ENCODE measurements at places on chromosomes 3 and 15.
A peak's percentile ranks its signal among the peaks of the same experiment; 100 is the strongest.

DNA sequence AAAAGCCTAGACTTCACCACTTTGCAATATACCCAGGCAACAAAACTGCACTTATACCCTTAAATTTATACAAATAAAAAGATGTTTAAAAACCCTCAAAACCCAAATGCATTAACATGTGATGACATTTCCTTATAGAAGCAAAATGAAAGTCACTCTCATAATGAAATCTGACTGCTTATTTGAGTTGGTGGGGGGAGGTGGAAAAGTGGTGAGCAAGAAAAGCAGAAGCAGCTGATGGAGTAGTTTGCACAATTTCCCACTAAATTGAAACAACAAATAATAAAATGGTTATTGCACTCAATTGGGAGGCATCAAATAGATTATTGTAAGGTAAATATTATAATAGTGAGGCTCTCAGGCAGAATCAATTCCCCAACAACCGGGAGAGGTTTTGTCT, 54.0 kb upstream of the GADL1 start:
- DNase-seq: no peak

DNA sequence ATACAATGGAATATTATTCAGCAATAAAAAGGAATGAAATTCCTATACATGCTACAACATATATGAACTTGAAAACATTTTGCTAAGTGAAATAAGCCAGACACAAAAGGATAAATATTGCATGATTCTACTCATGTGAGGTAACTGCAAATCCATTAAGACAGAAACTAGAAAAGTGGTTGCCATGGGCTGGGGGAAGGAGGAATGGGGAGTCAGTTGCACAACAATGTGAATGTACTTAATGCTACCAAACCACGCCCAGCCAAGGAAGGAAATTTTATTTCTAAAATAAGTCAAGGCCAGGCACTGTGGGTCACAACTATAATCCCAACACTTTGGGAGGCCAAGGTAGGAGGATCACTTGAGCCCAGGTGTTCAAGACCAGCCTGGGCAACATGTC, 9.8 kb upstream of the GMPPB start:
- no peak for DNase-seq

GRCh38 chr3:104781112-104781511, 585.6 kb upstream of the ALCAM start:
- no peak for DNase-seq

DNA sequence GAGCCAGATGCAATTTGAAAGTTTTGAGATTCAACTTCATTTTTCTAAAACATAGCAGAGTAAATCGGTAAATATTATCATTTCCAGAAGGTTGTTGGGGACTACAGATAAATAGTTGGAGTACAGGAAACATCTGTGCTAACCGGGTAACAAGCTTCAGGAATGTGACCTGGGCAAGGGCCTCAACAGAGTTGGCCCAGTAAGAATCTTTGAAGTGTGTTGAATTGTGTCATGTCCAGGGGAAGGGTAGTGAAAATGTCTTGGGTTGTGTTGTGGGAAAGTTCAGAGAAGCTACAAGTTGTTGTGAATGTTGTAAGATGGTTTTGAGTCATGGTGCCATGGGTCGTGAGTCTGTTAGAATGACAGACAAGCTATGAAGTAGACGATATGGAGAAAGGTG, 35.7 kb downstream of the SQOR start:
- no peak for DNase-seq

DNA sequence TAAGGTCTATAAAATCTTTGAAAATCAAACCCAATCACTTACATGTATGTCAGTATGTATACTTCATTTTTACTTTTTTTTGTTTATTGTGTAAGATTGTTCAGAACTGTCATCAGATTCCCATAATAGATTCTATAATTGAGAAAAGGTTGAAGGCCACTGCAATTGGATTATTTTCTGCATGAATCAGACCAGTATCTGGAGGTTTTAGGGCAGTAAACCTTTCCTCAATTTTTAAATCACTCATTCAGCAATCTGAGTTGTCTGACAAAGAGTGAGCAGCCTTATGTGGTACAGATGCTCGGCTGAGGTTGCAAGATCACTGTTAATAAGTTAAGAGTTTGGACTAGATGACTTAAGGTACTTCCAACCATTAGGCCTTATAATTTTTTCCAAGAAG, 96.0 kb downstream of the TP63 start:
- no peak for DNase-seq

DNA sequence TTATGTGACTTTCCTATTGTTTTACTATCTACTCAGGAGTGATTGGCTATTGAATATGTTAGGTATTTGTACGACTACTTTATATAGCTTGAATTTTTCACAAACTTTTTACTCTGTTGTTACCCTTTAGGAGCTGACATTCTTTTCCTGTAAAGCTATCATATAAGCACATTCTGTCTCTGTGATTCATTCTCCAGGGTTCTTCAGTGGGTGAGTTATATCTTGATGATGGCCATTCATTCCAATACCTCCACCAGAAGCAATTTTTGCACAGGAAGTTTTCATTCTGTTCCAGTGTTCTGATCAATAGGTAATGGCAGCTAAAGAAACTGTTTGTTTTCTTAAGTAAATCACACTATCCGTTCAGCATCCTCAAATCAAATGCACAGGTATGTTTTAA, 10.1 kb upstream of the CAPN3 start:
- no peak for DNase-seq

DNA sequence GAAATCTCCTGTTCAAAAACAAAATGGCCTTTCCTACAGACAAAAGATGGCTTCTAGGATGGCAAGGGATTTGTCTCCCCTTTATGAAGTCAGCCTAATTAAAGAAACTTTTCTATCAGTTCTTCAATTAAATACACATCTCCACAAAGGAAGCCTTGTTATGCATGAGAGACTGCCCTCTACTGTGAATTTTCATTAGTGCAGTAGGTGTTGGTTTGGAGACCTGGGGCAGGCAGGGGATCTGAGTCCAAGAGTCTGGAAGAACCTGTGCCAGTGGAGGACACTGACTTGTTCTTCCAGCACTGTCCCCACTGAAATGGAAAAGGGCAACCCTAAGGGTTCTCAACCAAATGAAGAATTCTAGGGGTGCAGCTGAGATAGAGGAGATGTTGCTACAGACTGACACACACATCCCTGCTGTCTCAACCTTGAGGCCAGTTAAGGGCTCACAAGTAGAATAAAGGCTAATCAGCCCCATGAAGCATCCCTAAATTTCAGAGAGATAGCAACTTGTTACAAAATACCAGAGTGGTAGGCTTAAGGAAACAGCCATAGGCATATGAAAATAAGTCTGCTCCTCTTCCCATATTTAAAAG, 174.0 kb upstream of the PRICKLE2 start:
- no peak for DNase-seq

DNA sequence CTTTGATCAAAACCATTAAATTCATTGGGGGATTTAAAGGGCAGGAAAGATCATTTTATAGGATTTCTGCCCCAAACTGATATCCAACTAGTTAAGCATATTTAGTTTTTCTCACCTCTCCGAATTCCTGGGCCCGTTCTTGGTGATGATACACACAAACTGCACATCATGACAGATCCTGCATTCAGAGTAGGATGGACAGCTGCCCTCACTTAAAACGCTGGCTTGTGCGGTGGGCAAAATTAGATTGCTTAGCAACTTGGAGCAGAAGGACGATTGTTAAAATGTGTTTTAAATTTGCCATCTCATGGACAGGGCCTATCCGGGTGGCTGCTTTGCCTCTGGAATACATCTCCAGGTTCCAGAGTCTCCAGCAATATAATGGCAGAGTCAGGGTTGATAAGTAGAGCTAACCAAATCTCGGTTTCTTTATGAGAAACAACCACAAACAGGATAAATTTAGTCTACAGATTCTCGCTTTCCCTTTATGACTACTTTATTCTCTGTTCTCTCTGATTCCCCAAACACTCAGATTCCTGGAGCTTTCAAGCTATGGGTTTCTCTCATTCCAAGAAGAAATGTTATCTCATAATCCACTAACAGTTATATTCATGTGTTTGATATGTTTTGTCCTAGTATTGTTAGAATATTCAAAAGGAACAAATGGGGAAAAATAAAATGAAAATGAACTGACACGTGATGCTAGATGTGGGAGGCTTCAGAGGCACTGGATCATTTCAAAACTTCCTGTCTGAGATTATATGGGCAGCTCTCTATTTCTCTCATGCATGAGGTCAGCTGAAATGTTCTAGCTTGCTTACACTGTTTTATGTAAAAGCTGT, 1014.1 kb upstream of the SEMA6D start:
- no peak for DNase-seq

DNA sequence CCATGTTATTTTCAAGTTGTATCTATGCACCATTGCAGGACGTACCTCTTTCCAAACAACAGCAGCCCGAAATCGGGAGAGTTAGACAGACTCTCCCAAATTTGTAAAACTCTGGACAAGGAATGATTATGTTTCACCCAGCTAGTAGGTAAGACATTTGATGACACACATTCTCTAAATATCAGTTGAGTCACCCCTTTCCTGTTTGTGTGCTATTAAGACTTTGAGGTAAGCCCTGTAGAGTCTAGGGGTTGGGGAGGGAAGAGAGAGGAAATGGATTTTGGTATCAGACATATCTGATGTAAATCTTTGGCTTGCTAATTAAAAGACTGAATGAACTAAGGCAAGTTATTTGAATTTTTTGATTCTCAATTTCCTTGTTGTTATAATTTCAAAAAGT, 999.0 kb downstream of the TUSC7 start:
- DNase-seq: no peak

GRCh38 chr3:5122741-5123706, 932 bp downstream of the ARL8B start:
- DNase-seq: no peak

DNA sequence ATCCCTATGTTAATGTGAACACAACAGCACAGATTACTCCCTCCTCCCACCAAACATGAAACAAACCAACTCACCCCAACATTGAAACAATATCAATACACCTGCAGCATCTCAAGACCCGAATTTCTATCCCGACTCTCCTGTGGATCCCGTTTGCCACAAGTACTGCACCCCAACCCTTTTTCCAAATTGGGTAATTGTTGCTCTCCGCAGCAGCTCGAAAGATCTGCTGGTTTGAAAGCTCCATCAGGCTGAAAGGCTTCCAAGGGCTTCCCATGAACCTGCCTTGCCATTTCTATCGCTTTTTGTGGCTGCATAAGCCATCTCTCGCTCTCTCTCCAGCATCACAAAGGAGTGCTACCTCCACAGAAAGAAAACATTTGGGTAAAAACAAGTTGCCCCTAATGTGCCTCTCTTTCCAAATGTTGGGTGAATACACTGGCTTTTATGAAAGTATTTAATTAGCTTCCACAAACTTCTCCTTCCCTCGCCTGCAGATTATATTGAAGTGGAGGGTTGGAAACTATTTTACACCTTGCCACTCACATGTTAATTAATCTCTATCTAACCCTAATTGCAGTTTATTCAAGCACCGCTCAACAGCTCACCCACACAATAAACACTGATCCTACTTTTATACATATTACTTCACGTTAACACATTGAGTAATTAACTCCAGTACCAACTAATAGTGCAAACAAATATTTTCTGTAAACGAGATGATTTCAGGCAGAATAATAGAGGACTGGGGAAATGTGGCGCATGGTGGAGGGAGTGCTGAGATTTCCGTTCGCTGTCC, 2.5 kb upstream of the FEZF2 start:
- no peak for DNase-seq

GRCh38 chr15:33985287-33985686, 17.0 kb downstream of the CHRM5 start:
- no peak for DNase-seq

DNA sequence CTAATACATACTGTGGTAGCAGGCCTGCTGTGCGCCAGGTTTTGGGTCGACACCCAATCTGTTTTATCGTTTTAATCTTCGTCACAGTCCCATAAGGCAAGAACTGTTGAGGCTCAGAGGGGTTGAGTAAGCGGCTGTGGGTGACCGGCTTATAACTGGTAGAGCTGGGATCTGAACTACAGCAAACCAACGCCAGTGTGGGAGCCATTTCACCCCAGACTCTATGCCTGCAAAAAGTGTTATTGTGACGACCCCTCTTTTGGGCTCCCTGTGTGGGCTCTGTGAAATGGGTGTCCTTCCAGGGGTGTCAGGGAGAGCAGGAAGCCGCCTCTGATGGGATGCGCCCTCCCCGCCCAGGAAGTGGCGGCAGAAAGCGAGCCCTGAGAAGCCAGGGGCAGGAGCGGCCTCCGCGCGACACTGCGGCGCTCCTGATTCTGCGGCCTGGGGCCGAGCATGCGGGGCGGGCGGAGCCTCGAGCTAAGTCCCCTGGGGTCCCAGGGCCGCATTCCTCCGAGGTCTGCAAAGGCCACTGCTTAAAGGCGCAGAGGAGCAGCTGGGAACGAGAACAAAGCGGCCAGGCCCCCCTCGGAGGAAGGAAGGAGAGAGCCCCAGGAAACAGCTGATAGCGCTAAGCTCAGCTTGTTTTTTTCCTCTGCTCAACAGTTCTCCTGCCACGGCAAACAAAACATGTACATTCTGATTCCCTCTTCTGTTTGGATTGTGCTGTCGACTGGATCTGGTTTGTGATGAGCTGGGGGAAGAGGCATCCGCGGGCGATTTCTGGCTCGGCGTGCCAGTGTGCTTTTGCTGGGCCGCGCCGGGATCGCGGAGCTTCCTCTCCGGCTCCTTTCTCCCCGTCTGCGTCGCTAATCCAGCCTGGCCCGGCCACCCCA, 33.9 kb downstream of the GRK7 start:
- peak; percentile 31 for DNase-seq

- no peak for DNase-seq
Observed at GRCh38 chr15:37140531-37141058, 40.2 kb upstream of the MEIS2 start.

DNA sequence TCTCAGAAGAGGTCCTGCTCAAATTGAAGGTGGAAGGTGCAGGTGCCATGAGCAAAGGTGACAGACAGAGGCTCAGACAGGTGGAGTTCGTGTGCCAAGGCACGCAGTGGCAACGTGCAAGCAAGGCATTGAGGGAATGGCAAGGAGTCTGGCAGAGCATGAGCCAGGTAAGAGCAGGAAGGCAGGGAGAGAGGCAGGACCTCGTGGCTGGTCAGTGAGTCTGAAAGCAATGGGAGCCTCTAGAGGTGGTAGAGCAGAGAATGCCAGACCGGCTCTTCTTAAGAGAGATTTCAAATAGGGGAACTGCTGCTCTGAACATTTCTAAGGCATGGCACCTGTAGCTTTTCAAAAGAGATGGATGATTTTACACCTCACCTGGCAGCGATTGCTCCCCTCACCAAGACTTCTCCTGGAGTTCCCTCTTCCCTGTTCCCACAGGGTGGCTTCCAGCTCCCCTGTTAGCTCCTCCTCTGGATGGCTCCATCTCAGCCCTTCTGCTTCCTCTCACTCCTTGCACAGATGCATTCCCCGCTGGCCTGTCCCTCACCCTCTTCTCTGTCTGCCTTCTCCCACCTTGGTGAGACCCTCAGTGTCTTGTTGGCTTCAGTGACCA, 2.7 kb downstream of the MYO5C start:
- no peak for DNase-seq

DNA sequence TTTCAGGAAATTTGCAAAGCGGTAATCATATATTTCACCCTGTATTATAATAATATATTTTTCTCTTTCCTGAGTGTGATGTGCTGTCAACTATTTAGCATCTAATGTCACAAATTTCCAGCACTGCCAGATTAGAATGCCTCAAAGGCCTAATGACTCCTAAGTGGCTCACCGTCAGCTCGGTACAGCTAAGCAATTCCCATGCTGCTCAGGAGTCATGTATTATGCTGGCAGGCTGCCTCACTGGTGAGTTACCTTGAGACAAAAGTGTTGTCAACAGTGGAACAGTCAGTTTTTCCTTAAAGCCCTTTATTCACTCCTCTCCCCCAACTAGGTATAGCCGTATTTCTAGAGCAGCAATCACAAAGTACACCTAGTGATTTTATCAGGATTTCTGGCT, 83.6 kb downstream of the NSUN3 start:
- no peak for DNase-seq

- DNase-seq: no peak
Observed at GRCh38 chr3:195549931-195550519, 6.9 kb upstream of the PPP1R2 start.
